ENCODE measurements at places on chromosomes 7 and 10.

- DNase-seq, result no peak
These were observed 20.4 kb downstream of the GRID2IP start for GRCh38 chr7:6530626-6531491.

DNA sequence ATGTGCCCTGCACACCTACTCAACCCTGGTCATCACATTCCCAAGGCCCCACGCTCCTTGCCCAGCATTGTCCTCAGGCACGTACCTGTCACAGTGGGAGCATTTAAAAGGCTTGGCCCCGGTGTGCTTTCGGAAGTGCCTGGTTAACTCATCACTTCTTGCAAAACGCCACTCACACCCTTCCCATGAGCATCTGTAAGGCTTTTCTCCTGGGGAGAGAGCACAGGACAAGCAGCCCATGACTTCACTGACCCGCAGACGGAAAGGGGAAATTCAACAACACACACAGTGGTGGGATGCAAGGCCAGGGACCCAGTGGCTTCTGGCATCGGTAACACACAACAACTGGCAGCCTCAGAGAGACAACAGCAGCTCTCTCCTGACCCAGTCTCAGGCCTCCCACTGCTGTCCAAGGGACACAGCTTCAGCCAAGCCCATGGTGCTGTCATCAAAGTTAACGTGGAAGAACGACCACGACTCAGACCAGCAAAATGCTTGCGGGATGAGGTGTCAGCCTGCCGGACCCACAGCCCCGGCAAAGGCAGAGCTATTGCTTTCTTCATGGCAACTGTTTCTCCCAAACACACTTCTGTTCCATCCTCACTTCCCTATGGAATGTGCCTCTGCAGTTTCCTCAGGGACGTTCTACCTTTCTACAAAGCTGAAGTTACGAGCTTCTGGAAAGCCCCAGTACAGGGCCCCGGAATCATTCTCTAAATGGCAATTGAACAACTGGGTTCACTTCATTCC lies 4.8 kb downstream of the KLF6 start:
- no peak for DNase-seq

GRCh38 chr10:132606536-132607316 lies 69.1 kb downstream of the INPP5A start:
- DNase-seq, result no peak

DNA sequence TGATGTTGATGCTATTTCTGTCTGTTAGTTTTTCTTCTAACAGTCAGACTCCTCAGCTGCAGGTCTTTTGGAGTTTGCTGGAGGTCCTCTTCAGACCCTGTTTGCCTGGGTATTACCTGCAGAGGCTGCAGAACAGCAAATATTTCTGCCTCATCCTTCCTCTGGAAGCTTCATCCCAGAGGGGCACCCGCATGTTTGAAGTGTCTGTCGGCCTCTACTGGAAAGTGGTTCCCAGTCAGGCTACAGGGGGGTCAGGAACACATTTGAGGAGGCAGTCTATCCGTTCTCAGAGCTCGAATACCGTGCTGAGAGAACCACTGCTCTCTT lies 13.3 kb upstream of the CYP3A5 start:
- DNase-seq, result no peak

GRCh38 chr7:107850643-107851042 lies 40.3 kb upstream of the DLD start:
- DNase-seq, result peak; percentile 46

DNA sequence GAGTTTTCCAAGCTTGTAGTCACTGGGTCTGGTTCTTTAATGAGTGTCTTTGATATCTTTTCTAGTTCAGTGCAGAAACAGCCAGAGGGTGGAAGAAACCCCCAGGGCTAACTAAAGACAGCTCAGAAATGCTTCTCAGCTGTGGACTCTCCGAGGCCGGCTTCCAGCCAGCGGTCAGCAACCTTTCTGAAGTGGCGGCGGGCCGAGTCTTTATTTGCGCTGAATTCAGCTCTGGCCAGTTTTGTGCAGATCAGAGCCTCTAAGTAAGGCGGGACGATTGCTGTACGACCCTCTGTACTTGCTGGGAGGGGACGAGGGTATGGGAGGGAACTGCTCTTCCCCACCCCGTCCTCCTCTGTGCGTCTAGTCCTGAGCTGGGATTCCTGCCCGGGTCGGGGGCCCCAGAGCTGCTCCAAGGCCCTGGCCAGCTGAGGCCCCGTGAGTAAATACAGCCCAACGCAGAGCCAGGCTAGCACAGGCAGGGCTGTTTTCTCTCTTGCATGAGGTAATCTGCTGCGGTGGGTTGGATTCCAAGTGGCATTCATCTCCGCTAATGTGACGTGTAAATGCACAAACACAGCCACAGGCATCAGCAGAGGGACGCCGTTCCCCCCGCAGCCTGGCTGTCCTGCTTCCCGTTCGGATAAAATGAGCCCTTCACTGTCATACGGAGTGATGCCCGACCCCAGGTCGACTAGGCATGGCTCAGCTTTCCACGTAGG lies 159.8 kb downstream of the PIP4K2A start:
- no peak for DNase-seq

DNA sequence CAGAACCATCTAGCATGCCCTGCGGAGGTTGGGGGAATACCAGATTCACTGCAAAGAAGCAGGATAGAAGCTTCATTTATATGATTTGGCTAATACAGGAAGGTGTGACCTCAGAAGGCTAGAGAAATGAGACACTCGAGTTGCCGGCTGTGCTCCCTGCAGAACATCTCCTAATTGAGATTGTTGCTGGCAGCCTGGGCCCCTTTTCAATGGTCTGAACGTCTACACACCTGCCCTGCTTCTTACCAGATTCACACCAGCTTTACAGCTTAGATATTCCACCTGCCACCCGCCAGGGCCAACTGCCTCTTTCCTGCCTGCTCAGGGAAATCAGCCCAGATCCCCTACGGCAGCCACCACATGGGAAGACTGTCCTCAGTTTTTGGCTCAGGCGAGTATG lies 475.3 kb upstream of the AUTS2 start:
- no peak for DNase-seq

GRCh38 chr10:103262229-103262628 lies 14.7 kb upstream of the INA start:
- no peak for DNase-seq

DNA sequence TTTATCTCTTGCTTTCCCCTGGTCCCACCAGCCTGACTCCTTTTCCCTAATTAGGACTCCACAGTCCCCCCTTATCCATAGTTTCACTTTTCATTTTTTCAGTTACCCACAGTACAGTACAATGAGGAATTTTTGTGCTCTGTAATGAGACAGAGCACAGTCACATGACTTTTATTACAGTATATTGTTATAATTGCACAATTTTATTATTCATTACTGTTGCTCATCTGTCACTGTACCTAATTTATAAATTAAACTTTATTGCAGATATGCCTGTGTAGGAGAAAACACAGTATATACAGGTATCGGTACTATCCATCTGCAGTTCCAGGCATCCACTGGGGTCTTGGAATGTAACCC lies 125.4 kb downstream of the KCNMA1 start:
- DNase-seq, result no peak

GRCh38 chr10:128210215-128211063 lies 84.2 kb upstream of the MKI67 start:
- DNase-seq, result peak; percentile 11
